EL (cell line): ENCODE measurements at places on chromosomes 2 and 18.

GRCh38 chr2:96111823-96112500 is 4.4 kb downstream of the ADRA2B start:
- no peak for DNase-seq

DNA sequence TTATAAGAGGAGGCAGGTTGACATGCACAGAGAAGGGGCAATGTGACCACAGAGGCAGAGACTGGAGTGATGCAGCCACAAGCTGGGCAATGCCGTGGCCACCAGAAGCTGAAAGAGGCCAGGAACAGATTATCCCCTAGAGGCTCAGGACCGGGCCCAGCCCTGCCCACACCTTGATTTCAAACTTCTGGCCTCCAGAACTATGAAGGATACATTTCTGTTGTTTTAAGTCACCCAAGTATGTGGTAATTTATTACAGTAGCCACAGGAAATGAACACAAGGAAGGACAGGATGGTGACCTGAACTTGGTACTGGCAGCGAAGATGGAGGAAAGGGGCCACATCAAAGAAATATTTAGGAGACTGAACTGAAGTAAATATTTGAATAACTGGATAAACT is 66.8 kb upstream of the RIOK3 start:
- DNase-seq = no peak

DNA sequence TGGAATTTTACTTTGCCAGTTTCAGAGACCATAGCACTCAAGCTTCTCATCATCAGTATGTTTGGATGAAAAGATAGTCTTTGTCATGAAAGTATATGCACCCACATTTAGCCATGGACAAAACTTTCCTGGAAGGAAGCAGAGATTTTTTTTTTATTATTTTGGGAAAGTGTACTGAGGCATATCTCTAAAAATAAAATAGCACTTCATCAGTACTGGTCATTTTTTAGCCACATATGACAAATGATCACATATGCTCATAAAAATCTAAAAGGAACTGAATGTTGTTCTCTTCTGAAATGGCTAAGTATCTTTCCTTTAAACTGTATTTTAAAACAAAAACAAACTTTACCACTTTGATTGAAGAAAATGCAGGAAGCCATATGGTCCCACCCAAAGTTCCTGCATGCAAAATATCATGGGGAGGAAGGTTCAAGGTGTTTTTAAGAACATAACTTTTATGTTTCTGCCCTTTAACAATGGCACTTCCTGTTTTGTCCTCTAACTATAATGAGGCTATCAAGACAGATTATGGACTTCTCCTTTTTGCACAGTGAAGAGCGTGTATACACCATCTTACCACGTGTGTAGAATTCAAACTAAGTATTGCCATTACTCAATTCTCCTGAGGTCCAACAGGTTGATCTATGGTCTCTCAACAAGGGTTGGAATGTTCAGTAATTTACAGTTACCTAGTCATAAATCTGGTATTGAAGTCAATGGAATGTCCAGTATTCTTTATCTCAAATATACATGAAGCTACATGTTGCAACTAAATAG is 77.1 kb upstream of the SLC39A10 start:
- DNase-seq = no peak

DNA sequence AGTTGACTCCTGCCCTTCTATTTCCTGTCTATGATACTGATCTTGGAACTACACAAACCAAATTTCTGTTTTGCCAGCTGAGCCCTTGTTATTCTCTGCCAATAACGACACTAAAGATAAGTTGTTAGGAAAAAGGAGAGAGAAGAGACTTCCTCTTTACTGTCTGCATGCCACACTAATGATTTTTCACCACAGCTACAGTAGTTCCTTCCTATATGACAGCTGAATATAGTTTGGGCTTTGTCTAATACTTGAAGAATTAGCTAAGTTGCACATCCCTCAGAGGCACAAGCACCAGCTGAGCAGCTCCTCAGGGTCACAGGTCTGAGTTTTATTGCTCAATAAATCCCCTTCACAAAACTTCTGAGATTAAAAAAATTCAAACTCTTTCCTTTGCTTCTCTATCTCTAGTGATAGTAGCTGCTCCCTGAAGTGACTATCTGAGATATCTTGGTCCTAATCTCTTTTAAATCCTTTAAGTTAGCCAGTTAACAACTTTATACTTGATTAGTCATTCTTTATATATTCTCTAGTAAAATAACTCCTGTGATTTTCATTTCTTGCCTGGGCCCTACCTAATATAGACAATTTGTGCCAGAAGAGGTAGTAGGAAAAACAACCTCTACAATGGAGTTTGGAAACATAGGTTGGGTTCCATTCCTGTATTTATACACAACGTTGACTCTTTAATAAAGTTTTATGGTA is 253.0 kb upstream of the CNTNAP5 start:
- DNase-seq = no peak

- peak; percentile 92 for DNase-seq
Observed at GRCh38 chr2:120238728-120239487, 13.7 kb upstream of the RALB start.

DNA sequence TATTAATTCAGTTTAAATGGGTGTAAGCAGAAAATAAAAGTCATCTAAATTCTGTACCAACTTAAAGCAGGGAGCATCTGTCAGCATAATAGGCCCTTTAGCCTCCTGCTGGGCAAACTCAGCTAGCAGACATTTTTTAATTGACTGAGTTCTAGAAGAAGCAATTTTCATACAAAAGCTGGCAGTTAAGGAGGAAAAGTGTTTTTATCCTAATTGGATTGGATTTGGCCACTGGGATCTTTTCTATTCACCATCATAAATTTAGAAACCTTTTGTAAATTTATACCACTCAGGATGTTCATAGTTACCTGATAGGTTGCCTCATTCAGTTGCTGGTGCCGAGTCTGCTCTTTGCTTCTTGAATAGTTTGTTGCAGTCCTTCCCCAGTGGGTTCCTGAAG is 262.7 kb upstream of the FSIP2 start:
- DNase-seq = no peak

DNA sequence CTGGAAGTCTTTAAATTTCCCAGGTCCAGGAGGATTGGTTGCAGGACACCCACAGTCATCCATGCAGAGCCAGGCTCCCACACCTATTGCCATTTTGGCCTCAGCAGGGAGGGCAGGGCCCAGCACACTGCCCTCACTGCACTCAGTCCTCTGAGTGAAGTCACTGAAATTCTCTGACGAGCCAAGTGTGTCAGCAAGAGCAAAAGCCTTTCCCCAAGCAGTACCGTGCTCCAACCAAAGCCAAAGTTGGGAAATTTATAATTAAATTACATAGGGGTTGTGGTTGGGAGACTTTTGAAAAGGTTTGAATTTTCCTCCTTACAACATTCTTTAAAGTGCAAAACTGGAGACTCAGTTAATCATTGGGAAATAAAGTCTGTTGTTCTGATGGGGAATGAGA is 98.5 kb upstream of the CD226 start:
- DNase-seq = no peak

DNA sequence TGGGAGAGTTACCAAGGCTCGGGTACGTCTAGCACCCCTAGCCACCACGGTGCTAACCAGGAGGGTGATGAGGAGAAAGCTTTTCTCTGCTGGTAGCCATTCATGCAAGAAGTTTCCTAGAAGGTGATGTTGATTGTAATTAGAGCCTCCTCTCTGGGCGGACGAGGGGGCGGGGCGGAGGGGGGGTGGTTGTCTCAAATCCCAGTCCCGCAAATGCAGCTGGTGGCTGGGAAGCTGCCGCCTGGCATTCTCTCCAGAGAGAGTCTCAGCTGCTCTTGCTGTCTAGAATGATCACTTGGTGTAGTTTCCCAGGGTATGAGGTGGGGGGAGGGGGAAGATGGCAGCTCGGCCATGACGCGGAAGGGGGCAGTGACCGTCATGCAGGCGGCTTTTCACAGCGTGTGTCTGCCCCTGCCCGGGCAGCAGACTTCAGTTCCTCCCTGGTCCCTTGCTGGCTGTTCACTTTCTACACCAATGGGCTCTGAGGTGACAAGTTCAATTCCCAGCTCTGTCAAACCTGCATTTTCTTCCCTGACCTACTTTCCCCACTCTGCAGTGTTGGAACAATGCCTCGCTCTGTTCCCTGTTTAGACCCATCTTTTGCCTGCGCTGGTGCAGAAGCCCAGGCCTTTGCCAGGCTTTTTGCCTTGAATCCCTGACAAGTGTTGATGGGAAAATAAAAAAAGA is 61.5 kb upstream of the KLF7 start:
- DNase-seq = no peak

- DNase-seq = peak; percentile 96
Observed at GRCh38 chr2:36478332-36478738, 119.6 kb downstream of the FEZ2 start.
